ENCODE measurements at places on chromosomes 2 and 18. TPM values are rescaled to one million over a fixed set of nuclear protein-coding genes. Genes with fewer than 3 reads are reported as not detected.

DNA sequence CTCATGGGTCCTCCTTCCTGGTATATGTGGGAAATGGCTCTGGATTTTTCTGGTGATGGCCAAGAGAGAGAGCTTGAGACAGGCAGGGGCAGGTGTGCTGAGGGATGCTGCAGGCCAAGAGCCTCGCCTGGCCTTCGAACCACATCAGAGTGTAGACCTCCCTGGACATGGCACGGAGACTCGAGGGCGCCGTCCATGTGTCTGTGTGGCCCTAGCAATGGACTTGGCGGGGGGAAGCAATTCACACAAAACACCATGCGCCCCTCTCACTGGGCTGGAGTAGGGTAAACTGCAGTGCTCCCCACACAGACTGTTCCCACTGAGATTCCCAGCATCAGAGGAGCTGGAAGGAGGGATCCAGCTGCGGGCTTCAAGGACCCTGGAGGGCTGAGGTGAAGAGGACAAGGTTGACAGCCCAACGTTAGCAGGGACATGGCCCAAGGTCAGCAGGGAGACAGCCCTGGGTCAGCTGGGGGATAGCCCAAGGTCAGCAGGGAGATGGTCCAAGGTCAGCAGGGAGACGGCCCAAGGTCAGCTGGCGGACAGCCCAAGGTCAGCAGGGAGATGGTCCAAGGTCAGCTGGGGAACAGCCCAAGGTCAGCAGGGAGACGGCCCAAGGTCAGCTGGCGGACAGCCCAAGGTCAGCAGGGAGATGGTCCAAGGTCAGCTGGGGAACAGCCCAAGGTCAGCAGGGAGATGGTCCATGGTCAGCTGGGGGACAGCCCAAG is 75.4 kb upstream of the HDAC4 start:
- no peak for DNase-seq

GRCh38 chr2:205375461-205376448 is 306.5 kb upstream of the NRP2 start:
- no peak for DNase-seq

- no peak for DNase-seq
Measured at GRCh38 chr2:139850254-139850890, 1070.2 kb upstream of the NXPH2 start.

GRCh38 chr18:13379062-13379865 is 160.7 kb downstream of the LDLRAD4 start:
- no peak for DNase-seq

DNA sequence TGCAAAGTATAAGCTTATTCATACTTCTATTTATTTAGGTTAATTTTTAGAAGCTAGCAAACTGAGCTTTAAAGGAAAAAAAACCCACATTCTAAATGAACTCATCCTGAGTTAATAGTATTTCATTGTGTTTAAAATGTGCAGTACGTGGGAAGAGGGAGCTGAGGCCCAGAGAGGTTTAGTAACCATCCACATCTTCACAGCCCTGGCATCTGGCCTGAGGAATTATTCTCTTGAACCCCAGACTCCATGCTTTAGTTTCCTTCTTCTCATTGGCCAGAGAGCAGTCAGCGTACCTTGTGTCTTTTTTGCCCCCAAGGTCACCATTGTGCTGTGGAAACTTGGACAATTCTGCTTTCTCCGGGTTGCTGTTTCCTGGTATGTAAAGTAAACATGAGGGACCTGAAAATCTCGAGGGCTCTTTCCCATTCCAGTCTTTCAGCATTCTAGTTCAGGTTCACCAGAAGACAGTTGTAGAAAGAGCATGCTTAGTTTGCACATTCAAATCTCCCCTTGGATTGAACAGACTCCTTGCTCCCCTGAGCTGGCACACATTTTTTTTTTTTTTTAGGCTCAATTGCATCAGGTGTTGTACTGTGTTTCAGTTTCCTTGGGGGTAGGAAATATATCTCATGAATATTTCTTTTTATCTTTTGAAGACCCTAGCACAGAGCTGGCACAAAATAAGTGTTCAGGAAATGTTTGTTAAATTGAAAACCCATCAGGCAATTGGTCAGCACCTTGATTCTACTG is 81.4 kb downstream of the MYCN start:
- DNase-seq, result no peak

DNA sequence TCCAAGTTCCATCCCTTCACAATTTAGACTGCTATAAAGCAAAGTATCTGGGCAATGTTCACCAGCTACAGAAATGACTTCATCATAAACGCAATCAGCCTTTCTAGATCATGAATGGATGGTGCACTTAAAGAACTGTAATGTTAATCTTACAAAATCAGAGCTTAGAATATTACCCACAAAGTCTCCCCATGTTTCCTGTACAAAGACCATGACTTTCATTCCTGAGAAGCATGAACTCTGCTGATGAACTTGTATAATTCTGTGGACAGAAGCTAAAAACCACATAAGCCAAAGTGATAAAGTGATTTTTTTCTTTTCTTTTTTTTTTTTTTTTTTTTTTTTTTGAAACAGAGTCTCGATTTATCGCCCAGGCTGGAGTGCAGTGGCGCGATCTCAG is 53.3 kb downstream of the C1D start:
- DNase-seq, result no peak

The ONECUT2 gene
- not detected for total RNA-seq

- no peak for DNase-seq
Measured at GRCh38 chr2:200431996-200432705, 77.7 kb downstream of the KCTD18 start.

GRCh38 chr2:241724259-241724974 is 10.0 kb upstream of the D2HGDH start:
- DNase-seq, result no peak

The CIB4 gene
- not detected for total RNA-seq

The BOLL gene
- not detected for total RNA-seq

DNA sequence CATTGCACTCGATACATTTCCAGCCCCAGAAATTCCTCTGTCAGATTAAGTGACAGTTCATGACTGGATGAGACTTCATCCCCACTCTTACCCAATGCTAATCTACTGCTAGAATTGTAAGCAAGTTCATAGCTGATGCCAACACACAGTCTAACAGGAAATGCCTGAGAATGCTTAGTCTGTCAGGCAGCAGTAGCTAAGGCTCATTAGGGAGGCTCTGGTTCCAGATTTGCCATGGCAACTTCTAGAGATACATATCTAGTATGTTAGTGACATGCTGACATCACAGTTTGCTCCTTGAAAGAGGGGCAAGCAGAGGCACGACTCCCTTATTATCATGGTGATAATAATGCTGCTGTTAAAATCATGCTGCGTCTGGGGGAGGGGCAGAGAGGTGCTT is 198.4 kb downstream of the RBM43 start:
- DNase-seq, result no peak

The IL1RL1 gene
- not detected for total RNA-seq

GRCh38 chr2:27095745-27096651 is 9.4 kb downstream of the KHK start:
- no peak for DNase-seq

GRCh38 chr2:1548910-1549673 is 135.8 kb downstream of the TPO start:
- DNase-seq, result no peak

DNA sequence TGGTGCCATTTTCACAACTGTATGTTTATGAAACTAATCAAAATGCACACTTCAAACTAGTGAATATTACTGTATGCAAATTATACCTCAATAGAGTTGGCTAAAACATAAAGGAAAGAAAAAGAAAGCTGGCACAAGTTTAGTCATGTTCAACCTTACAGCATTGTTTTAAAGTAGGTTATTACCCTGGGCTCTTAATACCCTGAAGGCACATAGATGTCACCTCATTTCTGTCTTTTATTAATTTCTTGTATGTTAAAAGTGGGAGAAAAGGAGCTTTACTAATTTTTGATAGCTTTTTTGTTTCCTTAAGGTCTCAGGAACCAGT is 32.7 kb downstream of the TMEM131 start:
- DNase-seq, result no peak

- no peak for DNase-seq
Measured at GRCh38 chr18:63141778-63142176, 177.8 kb downstream of the BCL2 start.

- no peak for DNase-seq
Measured at GRCh38 chr2:191894681-191895147, 47.8 kb upstream of the CAVIN2 start.

DNA sequence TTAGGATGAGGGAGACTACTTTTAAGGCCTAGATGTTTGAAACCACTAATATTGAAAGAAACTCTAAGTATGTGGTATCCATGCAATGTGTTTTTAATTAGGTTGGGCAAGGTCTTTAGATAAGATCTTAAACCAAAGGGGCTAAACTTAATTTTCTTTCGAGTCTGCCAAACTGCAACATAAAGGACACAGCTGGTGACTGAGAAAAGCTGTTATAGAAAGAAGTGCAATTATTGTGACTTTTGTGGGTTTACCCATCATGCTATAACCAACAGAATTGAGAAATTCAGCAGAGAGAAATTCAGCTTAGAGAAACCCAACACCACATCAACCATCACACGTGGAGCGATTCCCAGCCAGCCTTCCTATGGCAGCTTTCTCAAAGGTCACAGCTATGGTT is 119.5 kb upstream of the LMAN1 start:
- DNase-seq, result no peak

DNA sequence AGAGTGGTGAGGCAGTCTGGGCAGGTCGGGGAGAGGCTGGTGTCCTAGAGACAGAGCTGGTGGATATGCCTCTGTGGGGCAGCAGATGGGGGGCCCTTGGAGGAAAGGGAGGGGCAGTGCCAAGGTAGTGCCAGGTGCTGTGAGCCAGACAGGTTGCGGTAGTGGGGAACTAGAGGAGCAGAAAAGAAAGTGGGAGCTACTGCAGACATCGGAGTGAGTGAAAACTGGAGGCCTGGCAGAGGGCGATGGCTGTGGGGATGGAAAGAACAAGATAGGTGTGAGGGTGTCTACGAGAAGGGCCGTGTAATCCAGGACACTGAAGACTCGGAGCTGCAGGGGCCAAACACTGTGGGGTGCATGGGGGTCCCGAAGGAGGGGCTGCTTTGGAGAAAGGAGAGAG is 21.7 kb downstream of the C1QL2 start:
- no peak for DNase-seq

DNA sequence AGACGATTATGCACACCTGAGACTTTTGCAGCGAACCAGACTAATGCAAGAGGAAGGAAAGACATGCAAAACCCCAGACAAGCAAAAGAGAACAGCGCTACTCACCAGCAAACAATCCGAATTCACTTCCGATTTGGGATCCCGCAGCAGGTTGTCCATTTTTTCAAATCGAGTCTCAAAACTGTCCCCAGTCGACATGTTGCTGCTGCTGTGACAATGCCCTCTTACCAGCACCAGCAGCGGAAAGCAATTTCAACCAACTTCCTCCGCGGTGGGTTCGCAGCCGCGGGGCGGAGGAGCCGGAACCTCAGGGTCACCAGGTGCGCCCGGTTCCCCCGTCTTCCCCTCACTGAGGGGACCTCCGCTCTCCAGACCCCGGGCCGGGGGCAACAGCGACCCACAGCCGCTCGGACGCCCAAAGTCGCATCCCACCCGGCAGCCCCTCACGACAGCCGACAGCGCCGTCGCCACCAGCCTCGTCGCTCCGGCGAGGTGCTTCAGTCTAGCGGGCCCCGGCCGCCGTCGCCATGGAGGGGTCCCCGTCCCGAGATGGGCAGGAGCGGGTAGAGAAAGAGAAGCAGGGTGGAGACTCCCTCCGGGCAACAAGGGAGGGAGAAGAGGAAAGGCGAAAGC is 784 bp downstream of the ROCK1 start:
- no peak for DNase-seq

DNA sequence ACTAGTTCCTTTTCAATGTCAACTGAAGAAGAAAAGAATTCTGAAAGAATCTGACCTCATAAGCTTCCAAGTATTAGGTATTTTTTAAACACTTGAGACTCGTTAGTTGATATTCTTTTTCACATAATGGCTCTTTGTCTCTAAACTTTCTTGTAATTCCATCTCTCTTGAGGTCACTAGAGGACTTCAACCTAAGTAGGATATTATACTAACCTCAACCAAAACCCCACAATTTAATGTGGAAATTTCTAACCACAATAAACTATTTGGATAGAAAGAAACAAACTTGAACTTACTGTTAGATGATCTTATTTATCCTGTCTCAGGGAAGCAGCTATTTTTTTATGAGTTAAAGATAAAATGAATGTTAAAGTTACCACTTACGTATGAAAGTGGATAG is 206.9 kb upstream of the FSIP2 start:
- DNase-seq, result no peak

- no peak for DNase-seq
Measured at GRCh38 chr2:69790601-69790959, 38.9 kb upstream of the GMCL1 start.

- no peak for DNase-seq
Measured at GRCh38 chr2:178211460-178211859, 17.1 kb downstream of the OSBPL6 start.

GRCh38 chr18:48037481-48038271 is 107.2 kb upstream of the SMAD2 start:
- DNase-seq, result no peak

The CD28 gene
- not detected for total RNA-seq
